NCI-H2107 (cell line): ENCODE measurements at places on chromosomes 1 and 21.

DNA sequence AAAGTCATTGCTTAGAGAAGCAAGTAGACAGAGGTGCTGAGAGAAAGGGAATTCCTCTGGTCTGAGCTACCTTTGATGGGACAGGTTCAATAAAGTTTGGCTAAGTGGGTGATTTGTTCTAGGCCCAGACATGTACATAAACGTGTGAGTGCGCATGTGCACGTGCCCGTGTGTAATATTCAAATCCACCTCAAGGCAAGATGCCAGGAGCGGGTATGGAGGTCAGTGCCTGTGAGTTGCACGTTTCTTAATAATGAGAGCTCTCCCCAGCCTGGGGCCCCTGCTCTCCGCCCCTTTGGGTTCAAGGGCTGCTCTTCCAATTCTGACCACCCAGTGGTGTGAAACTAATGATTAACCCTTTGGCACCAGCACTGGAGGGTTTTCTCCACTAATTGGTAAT is 53.8 kb upstream of the LMO4 start:
- DNase-seq: no peak

- no peak for DNase-seq
Observed at GRCh38 chr1:5507340-5507739, 484.9 kb downstream of the NPHP4 start.

DNA sequence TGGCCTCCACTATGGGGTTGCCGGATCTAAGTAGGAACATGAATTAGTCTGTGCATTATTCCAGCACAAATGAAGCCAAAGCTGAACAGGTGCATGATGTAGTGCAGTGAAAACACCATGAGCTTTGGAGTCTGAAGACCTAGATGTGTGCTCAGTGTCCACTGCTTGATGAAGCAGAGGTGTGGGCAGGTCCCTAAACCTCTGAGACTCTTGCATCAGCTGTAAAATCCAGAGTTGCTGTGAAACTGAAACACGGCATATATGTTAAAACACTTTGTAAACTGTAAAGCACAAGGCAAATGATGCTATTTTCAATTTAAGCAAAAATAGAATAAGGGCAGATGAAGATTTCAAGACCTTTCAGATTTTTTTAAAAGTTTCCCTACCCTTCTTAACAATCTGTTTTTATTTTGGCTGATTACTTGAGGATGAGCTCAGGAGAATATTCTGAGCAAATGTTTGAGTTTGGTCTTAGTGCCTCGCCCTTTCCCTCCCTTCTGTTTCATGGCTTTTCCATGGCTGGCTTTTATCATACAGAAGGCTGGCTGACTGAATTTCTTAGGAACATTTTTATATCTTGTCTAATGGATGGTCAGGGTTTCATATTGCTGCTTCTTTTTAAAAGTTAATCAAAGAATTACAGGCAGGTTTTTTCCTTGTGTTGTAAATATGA is 221.8 kb downstream of the NTNG1 start:
- no peak for DNase-seq

DNA sequence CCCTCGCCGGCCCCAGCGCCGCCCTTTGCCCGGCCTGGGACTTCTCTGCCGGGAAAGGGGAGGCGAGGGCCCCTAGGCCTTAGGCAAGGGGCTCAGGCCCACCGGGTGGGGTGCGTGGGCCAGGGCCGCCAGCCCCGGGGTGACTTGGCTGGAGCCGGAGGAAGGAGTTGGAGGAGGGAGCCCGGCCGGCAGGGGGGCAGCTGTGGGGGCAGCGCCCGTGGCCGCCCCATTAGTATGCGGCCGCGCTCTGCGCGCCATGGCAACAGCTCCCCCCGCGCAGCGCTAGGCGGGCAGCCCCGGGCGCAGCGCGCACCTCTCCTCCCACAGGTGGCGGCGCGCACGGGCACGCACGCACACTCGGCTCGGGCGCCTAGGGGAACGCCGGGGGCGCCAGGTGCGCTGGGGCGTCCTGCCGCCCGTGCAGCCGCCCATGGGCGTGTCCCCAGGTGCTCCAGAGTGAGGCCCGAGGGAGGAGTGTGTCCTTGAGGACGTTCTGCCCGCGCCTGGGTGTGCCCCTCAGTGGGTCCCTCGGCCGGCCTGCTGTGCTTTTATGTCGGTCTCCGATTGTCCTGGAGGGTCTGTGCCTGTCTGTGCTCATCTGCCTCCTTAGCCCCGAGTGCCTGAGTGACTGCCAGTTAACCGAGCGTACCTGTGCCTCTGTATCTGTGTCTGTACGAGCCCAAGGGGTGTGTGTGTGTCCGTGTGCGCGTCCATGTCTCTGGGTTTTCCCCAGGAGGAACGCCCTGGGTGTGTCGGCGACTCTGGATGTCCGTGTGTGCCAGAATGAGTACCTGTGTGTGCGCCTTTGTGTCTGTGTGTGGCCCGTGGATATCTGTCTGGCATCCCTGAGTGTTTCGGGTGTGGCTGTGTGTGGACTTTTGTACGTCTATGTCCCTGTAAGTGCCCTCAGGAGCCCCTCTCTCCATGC is 38.2 kb upstream of the WASF2 start:
- DNase-seq: peak; percentile 94

DNA sequence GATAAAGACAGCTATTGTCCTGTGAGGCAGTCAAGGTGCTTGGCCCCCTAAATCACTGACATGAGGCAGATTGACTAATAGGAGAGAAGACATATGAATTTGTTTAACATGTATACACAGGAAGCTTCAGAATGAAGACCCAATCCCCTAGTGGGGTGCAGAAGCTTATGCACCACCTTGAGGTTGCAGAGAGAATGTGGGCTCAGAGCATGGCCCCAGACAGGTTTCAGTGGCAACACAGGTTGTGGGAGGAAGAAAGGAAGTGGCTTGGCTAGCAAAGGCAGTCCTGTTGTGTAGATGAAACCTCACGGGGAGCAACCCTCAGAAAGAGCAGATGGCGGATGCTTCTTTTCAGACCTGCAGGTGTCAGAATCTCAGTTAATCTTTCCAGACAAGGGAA is 37.0 kb upstream of the PARP1 start:
- no peak for DNase-seq

- no peak for DNase-seq
Observed at GRCh38 chr1:150762552-150762951, 3.0 kb downstream of the CTSS start.
